A549 treated with CORT108297 at 1 μM for 4 hours (cell line): ENCODE measurements at places on chromosomes 16 and 17. TPM values are rescaled to one million over a fixed set of nuclear protein-coding genes. Genes with fewer than 3 reads are reported as not detected.

The CD68 gene
- total RNA-seq, result 30.8 to 38.1 TPM (median 35.8 TPM) in 5 replicates

The TMEM235 gene
- not detected in 5 replicates for total RNA-seq

The HYDIN gene
- total RNA-seq, result 0.18 to 0.47 TPM (median 0.37 TPM) in 5 replicates

The PIPOX gene
- 0.15 to 0.20 TPM (median 0.17 TPM) in 4 of 5 replicates, not detected in the other for total RNA-seq

The TOP2A gene
- 206 to 295 TPM (median 221 TPM) in 5 replicates for total RNA-seq

The CDRT15 gene
- total RNA-seq, result not detected in 5 replicates

The DPEP3 gene
- total RNA-seq, result not detected in 5 replicates

The KRTAP2-2 gene
- total RNA-seq, result not detected in 5 replicates

The RSAD1 gene
- total RNA-seq, result 29.2 to 39.8 TPM (median 35.9 TPM) in 5 replicates

The G6PC1 gene
- total RNA-seq, result not detected in 5 replicates

The CCDC200 gene
- not detected in 5 replicates for total RNA-seq

The IL21R gene
- total RNA-seq, result 0.03 TPM in 1 of 5 replicates, not detected in the others

The KRTAP9-2 gene
- total RNA-seq, result not detected in 5 replicates

The SMTNL2 gene
- 0.36 to 0.87 TPM (median 0.57 TPM) in 5 replicates for total RNA-seq

The LPO gene
- total RNA-seq, result not detected in 5 replicates

The TBC1D3C gene
- total RNA-seq, result not detected in 5 replicates

The CD300LG gene
- not detected in 5 replicates for total RNA-seq

The ANKRD40 gene
- total RNA-seq, result 44.1 to 49.4 TPM (median 46.6 TPM) in 5 replicates

The PRSS27 gene
- total RNA-seq, result 0.89 to 1.7 TPM (median 1.5 TPM) in 5 replicates

The TEX19 gene
- total RNA-seq, result 0.30 to 0.60 TPM (median 0.44 TPM) in 5 replicates

The PIGW gene
- 22.8 to 30.4 TPM (median 25.1 TPM) in 5 replicates for total RNA-seq

The TBC1D3B gene
- 2.4 to 5.3 TPM (median 2.9 TPM) in 5 replicates for total RNA-seq

The STH gene
- total RNA-seq, result not detected in 5 replicates

The TNP2 gene
- total RNA-seq, result not detected in 5 replicates

The CD300E gene
- 0.02 TPM in 1 of 5 replicates, not detected in the others for total RNA-seq

The ATF7IP2 gene
- total RNA-seq, result 10.7 to 12.5 TPM (median 10.8 TPM) in 5 replicates

The TPSG1 gene
- 0.08 to 0.24 TPM (median 0.13 TPM) in 3 of 5 replicates, not detected in the others for total RNA-seq

The RNF157 gene
- total RNA-seq, result 5.1 to 6.0 TPM (median 5.7 TPM) in 5 replicates

The MYH1 gene
- not detected in 5 replicates for total RNA-seq

The ACSM5 gene
- total RNA-seq, result 0.03 TPM in 1 of 5 replicates, not detected in the others

The TRPV2 gene
- total RNA-seq, result 0.39 to 1.0 TPM (median 0.61 TPM) in 5 replicates

The HAGH gene
- total RNA-seq, result 58.3 to 76.8 TPM (median 69.0 TPM) in 5 replicates
